ENCODE measurements at places on chromosomes 1 and 21. TPM values are rescaled to one million over a fixed set of nuclear protein-coding genes. Genes with fewer than 3 reads are reported as not detected.

- no peak for DNase-seq
Measured at GRCh38 chr1:209772126-209772525, 12.2 kb downstream of the C1orf74 start.

DNA sequence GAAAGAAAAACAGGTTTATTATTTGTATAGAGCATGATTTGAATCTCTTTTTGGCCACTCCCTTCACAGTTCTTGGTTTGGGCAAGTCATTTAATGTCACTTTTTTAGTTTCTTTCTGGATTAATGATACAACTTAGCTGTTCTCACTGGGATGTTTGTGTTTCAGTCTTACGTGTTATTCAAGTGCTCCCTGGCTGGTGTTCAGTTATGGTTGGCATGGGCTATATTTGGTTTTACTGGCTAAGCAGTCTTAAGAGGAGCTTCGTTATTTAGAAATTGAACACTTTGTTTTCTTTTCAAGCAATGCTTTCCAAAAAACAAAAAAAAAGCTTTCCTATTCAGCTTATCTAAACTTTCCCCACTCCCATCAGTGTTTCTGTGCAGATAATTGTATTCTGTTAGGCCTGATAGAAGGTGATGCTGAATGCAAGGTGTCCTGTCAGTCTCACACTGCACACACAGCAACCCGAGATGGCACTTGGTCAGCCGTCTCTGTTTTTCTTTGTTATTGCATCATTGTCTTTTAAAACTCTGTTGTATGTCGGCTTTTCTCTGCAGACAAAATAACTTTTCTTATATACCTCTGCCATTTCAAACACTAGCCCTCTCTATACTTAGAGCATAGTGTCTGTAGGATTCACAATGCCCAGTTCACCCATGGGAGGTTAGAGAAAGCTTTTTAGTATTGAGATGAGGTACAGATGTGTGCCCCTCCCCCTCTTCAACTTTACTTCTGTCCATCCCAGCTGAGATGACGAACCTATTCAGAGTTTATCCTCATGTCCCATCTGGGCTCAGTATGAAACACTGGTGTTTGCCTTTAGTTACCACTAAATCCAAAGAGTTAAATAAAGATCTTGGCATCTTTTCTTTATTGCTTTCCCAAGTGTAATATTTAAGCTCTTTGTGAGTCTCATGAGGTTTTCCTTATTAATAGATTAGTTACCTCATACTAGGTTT lies 80.2 kb downstream of the VPS13D start:
- DNase-seq: no peak

Gene SELL
- 6.5 TPM for total RNA-seq

Gene ATP13A2
- 43.6 TPM for total RNA-seq

All from PC-9 (cell line).